ENCODE measurements at places on chromosomes 2 and 18.

DNA sequence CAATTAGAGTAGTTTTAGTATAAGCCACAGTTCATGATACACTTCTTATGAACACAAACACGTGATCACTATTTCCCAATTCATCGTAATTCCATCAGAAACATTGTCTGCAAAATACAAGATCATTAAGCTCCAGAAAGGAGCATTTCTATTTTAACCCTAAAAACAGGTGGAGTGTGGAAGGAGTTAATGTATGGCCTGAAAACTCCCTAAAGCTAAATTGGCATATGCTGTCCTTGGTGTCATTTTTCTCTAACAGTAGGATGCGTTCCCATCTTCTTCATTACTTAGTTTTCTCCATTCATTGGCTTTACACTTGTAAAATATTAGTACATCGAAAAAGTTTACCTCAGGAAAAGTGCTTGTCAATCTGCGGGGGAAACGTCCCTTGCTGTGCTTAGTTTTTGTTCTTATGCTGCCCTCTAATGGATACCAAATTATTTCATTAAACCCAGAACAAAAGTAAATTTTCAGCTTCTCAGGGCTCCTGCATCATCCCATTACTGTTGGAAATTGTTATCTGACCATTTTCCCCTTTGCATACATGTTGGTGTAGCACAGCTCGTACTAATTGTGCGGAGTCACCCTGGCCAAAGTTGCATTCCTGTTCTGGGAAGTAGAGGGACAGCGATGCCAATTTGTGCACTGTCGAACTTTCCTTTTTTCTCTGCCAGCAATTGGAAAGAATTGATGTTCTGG is 153.4 kb downstream of the GPD2 start:
- no peak overlapping the region for H3K27ac ChIP-seq
- H3K36me3 ChIP-seq = no peaks in the 10 kb centered on the region
- peak; percentile 67 for DNase-seq
- no peaks in the 10 kb centered on the region for H3K27me3 ChIP-seq
- H3K4me3 ChIP-seq = no peak overlapping the region

GRCh38 chr2:1964659-1965058 is 220.3 kb upstream of the PXDN start:
- no peaks in the 10 kb centered on the region for H3K36me3 ChIP-seq
- no peak overlapping the region for H3K27ac ChIP-seq
- peaks cover 25% of the 10 kb centered on the region for H3K4me1 ChIP-seq
- H3K27me3 ChIP-seq = no peaks in the 10 kb centered on the region
- peak; percentile 83 for DNase-seq
- no peak overlapping the region for H3K4me3 ChIP-seq

GRCh38 chr2:142871396-142871795 is 6.1 kb upstream of the KYNU start:
- H3K4me1 ChIP-seq = no peaks in the 10 kb centered on the region
- no peaks in the 10 kb centered on the region for H3K27me3 ChIP-seq
- no peak for DNase-seq
- no peak overlapping the region for H3K4me3 ChIP-seq
- no peak overlapping the region for H3K27ac ChIP-seq
- H3K36me3 ChIP-seq = no peaks in the 10 kb centered on the region

DNA sequence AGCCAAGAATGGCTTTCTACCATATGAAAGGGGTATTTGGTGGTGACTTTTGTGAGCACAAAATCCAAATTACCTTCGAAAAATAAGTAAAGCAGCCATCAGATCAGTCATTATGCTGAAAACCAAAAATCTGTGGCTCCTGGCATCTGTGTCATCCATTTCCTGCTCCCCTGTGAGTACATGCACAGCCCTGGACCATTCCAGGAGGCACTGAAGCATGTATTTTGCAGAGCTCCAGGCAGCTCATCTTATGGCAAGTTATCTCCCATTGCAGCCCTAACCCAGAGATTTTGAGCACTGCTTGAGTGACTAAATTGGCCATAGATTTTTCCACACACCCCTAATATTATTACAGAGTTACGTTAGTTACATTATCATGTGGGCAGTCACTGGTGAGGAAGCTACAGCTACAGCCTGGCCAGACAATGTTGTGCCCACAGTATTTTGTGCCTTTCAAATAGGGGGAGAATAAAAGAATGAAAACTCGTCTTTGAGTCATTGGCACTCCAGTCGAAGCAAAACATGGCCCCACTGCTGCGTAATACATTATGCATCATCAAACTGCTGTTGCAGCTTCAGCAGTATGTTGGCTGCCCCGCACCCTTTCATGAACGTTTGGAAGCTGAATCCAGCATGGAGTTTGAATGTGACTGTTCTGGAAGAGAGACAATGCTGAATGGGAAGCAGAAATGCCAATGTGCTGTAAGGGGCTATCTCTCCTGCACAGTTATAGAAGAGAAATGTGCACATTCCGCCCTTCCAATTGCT is 702.2 kb downstream of the RNF144A start:
- H3K27ac ChIP-seq = no peak overlapping the region
- H3K4me3 ChIP-seq = no peak overlapping the region
- no peaks in the 10 kb centered on the region for H3K36me3 ChIP-seq

GRCh38 chr2:43387092-43388062 is 161.0 kb upstream of the ZFP36L2 start:
- no peaks in the 10 kb centered on the region for H3K36me3 ChIP-seq
- no peak overlapping the region for H3K4me3 ChIP-seq
- no peaks in the 10 kb centered on the region for H3K4me1 ChIP-seq
- no peak overlapping the region for H3K27ac ChIP-seq
- peak; percentile 49 for DNase-seq

DNA sequence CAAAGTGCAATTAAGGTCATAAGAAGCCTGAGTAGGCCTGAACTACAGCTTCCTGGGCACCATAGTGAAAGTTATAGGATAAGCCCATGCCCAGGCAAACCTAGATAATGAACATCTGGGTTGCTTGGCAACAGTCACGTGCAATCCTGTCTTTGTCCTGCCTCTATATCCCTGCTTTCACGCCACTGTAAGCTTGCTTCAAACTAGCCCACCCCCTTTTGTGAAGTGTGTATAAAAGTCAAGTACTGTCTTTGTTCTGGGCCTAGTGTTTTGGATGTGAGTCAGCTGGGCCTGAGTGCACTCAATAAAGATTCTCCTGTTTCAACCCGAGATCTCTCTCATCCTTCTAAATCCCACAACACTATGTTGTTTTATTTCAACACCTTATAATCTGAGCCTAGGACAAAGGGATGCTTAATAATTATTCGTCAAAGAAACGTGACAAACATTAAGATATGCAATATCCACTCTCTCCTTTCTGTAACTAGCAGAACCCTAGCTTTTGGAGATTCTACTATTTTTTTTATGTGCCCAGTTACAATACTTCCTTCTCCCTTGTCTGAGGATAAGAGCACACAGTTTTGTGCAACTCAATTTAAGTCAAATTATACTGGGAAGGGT is 927.8 kb downstream of the SUCLG1 start:
- no peak for DNase-seq
- no peak overlapping the region for H3K4me3 ChIP-seq

GRCh38 chr2:158893026-158893425 is 75.4 kb upstream of the TANC1 start:
- H3K27ac ChIP-seq = no peak overlapping the region
- H3K4me1 ChIP-seq = no peaks in the 10 kb centered on the region
- H3K4me3 ChIP-seq = no peak overlapping the region
- no peaks in the 10 kb centered on the region for H3K27me3 ChIP-seq
- H3K36me3 ChIP-seq = no peaks in the 10 kb centered on the region
- peak; percentile 51 for DNase-seq

GRCh38 chr18:44796429-44797428 is 116.0 kb downstream of the SETBP1 start:
- peaks cover 67% of the 10 kb centered on the region for H3K4me1 ChIP-seq
- no peaks in the 10 kb centered on the region for H3K27me3 ChIP-seq
- H3K36me3 ChIP-seq = no peaks in the 10 kb centered on the region
- no peak overlapping the region for H3K27ac ChIP-seq

GRCh38 chr2:211187602-211188001 is 631.2 kb downstream of the CPS1 start:
- H3K27ac ChIP-seq = no peak overlapping the region
- no peak overlapping the region for H3K4me3 ChIP-seq
- no peak for DNase-seq
- no peaks in the 10 kb centered on the region for H3K36me3 ChIP-seq
- H3K4me1 ChIP-seq = no peaks in the 10 kb centered on the region

DNA sequence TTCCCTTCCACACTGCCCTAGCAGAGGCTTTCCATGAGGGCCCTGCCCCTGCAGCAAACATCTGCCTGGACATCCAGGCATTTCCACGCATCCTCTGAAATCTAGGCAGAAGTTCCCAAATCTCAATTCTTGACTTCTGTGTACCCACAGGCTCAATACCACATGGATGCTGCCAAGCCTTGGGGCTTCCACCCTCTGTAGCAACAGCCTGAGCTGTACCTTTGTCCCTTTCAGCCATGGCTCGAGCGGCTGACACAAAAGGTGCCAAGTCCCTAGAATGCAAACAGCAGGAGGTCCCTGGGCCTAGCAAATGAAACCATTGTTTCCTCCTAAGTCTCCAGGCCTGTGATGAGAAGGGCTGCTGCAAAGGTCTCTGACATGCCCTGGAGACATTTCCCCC is 744.5 kb upstream of the LINC00305 start:
- no peak for DNase-seq
- H3K27ac ChIP-seq = no peak overlapping the region
- H3K27me3 ChIP-seq = no peaks in the 10 kb centered on the region
- no peak overlapping the region for H3K4me3 ChIP-seq
- H3K4me1 ChIP-seq = no peaks in the 10 kb centered on the region

DNA sequence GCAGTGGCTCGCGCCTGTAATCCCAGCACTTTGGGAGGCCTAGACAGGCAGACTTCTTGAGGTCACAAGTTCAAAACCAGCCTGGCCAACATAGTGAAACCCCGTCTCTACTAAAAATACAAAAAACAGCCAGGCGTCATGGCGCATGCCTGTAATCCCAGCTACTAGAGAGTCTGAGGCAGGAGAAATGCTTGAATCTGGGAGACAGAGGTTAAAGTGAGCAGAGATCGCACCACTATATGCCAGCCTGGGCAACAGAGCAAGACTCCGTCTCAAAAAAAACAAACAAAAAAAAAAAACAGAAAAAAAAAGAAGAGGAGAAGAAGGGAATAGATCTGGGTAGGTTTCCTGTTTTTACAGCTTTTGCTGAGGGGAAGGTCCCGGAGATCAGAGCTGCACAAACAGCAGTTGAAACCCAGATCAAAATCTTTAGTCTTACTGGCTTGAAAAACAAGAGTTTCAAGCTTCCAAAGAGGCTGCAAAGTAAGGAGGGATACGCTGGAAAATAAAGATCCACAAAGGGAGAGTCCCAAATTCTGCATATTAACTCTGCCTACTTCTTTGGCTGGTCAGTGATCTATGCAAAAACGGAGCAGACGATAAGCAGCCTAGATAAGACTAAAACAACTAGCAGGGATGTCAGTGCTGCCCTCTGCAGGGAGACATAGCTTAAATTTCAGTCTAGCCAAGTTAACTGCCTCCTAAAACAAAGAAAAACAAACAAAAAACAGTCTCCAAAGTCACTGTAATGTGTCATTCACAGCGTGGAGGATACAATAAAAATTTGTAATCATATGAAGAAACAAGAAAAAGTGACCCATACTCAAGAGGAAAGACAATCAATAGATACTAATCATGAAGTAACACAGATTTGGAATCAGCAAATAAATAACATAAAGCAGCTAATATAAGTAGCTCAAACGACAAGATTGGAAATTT is 74.1 kb downstream of the TLK1 start:
- H3K27me3 ChIP-seq = no peaks in the 10 kb centered on the region
- no peak overlapping the region for H3K4me3 ChIP-seq
- peaks cover 16% of the 10 kb centered on the region for H3K4me1 ChIP-seq
- DNase-seq = peak; percentile 29
- H3K27ac ChIP-seq = no peak overlapping the region

All from cardiac muscle cell (in vitro differentiated cells and primary cell).